Aortic smooth muscle cell (primary cell): ENCODE measurements at places on chromosomes 7 and 10. TPM values are rescaled to one million over a fixed set of nuclear protein-coding genes. Genes with fewer than 3 reads are reported as not detected.

The LRIT2 gene
- not detected in 2 replicates for total RNA-seq

The TAS2R41 gene
- total RNA-seq: not detected in 2 replicates

The ERLIN1 gene
- total RNA-seq: 50.7 and 59.7 TPM in 2 replicates

The AKR1D1 gene
- total RNA-seq: not detected in 2 replicates

The FKBP6 gene
- total RNA-seq: not detected in 2 replicates

The C1QL3 gene
- 0.06 TPM in 1 of 2 replicates, not detected in the other for total RNA-seq

The TAS2R4 gene
- 0.99 and 1.2 TPM in 2 replicates for total RNA-seq

The FXYD4 gene
- not detected in 2 replicates for total RNA-seq

The CYP2C9 gene
- not detected in 2 replicates for total RNA-seq

The HECW1 gene
- total RNA-seq: under 0.01 and 0.40 TPM in 2 replicates

The PLXDC2 gene
- total RNA-seq: 12.8 and 51.4 TPM in 2 replicates

The CYP26C1 gene
- 0.06 and 0.13 TPM in 2 replicates for total RNA-seq

The H2BK1 gene
- total RNA-seq: not detected in 2 replicates

The CLRN3 gene
- not detected in 2 replicates for total RNA-seq

The EGR2 gene
- under 0.01 and 0.25 TPM in 2 replicates for total RNA-seq

The EN2 gene
- not detected in 2 replicates for total RNA-seq

The AIFM2 gene
- total RNA-seq: 8.9 and 9.2 TPM in 2 replicates

The EVX1 gene
- total RNA-seq: not detected in 2 replicates

The ADIRF gene
- total RNA-seq: 854 and 936 TPM in 2 replicates

The CUTC gene
- total RNA-seq: 12.2 and 14.7 TPM in 2 replicates

The RBM28 gene
- total RNA-seq: 17.6 and 18.2 TPM in 2 replicates

The PTPRN2 gene
- total RNA-seq: 0.56 and 1.6 TPM in 2 replicates

The SLC29A3 gene
- 0.66 and 0.87 TPM in 2 replicates for total RNA-seq

The AASS gene
- total RNA-seq: 32.0 and 41.3 TPM in 2 replicates

The TRIM50 gene
- total RNA-seq: not detected in 2 replicates

The ATOH7 gene
- total RNA-seq: under 0.01 TPM in 1 of 2 replicates, not detected in the other

The HSPA12A gene
- total RNA-seq: 2.0 and 5.9 TPM in 2 replicates

The GPR15LG gene
- not detected in 2 replicates for total RNA-seq

The UBE2D4 gene
- 11.3 and 12.0 TPM in 2 replicates for total RNA-seq

The ZCCHC24 gene
- 26.3 and 29.3 TPM in 2 replicates for total RNA-seq

The DGKI gene
- total RNA-seq: 3.9 and 5.3 TPM in 2 replicates

The C10orf143 gene
- total RNA-seq: 0.92 and 0.93 TPM in 2 replicates

The HGF gene
- total RNA-seq: 792 and 854 TPM in 2 replicates

The GALNT17 gene
- total RNA-seq: not detected in 2 replicates

The MCM10 gene
- total RNA-seq: 5.2 and 14.3 TPM in 2 replicates

The DOCK1 gene
- total RNA-seq: 72.9 and 80.1 TPM in 2 replicates

The NEUROD6 gene
- not detected in 2 replicates for total RNA-seq

The WNT8B gene
- total RNA-seq: not detected in 2 replicates

The CALML5 gene
- total RNA-seq: not detected in 2 replicates

The MMP21 gene
- total RNA-seq: not detected in 2 replicates

The PRSS1 gene
- total RNA-seq: not detected in 2 replicates

The RBM20 gene
- total RNA-seq: 0.66 and 1.1 TPM in 2 replicates

The GNG11 gene
- total RNA-seq: 62.2 and 93.0 TPM in 2 replicates

The NAT16 gene
- not detected in 2 replicates for total RNA-seq

The HOXA7 gene
- total RNA-seq: not detected in 2 replicates

The ATP6V0A4 gene
- not detected in 2 replicates for total RNA-seq
